Retinal pigment epithelial cell (primary cell): ENCODE measurements at places on chromosomes 11 and 22.

DNA sequence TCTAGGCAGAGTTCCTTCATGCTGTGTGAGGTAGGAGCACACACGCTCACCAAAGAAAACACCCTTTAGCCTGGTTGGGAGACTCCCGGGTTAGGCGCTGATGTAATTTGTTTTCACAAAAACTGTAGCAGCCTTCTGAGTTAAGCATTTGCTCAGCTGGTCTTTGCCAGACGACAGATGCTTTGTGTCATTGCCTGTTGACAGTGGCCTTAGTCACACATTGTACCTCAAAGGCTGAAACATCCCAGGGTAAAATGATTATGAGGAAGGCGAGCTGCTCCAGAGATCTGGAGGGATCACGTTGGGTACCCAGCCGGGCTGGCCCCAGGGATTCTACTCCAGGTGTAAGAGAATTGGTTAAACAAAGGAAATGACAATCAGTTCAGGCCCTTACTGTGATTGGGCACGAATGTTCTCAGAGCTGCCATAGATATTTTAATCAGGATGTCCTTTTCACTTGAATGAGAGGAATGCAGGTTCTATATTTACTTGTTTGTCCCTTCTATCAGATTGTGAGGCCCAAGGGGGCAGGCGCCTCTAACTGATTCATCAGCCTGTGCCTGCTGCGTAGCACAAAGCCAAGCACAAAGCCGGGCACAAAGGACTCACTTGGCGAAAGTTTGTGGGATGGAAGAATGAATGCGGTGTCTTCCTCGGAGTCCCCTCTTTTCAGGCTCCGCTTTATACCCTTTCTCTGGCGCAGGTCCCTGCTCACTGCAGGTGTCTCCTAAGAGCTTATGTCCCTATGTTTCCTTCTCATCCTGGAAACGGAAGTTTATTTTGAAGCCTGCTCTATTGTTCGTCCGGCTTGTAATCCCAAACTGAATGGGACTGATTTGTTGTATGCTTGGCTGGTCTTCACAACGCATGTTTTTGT lies 47.1 kb downstream of the ADM start:
- DNase-seq = no peak

DNA sequence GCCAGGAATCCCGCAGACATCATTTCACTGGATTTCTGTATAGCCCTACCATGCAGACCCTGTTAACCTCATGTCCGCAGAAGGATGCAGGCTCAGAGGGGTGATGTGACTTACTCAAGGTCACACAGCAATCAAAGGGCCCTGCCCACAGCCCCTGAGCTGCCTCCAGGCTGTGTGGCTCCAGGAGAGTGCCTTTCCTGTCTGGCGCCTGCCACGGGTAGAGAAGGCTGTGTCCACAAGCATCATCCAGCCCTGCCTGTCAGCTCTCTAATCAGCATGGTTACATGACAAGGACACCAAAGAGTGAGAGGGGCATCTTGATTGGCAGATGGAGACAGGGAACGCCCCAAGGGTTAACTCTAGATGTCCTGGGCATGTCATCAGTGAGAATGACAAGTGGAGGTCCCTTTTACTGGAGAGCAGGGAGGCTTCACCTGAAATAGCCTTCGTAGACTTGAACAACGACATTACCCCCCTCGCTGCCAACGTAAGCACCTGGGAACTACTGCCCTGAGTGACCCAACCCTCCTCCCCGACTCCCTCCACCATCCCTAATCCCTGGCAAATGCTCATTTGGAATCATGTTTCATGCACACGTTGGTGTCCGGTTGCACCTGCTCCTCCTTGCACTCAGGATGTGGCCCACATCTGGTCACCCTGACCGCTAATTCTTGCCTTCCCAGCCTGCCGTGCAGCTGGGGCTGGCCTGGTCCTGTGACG lies 6.9 kb downstream of the FGF19 start:
- DNase-seq = no peak

DNA sequence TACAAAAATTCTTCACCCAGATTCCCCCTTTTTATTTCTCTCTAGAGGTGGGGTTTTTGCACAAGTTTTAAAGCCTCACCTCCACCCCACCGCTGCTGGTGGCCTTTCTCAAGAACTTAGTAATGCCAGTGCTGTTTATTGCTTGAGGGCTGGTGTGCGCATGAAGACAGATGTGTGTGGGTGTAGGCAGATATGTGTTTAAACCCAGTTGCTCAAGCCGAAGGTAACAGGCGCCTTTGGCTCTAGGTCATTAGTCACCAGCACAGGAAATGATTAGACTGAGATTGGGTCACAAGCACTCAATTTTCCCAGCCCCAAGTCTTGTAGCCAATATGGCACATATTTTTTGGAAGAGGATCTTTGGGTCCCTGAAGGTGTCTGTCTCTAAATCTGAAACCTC lies 2.7 kb upstream of the CLMP start:
- no peak for DNase-seq

GRCh38 chr22:42801252-42802080 lies 55.6 kb downstream of the ARFGAP3 start:
- no peak for DNase-seq

GRCh38 chr22:43106302-43106701 lies 4.2 kb upstream of the BIK start:
- no peak for DNase-seq

DNA sequence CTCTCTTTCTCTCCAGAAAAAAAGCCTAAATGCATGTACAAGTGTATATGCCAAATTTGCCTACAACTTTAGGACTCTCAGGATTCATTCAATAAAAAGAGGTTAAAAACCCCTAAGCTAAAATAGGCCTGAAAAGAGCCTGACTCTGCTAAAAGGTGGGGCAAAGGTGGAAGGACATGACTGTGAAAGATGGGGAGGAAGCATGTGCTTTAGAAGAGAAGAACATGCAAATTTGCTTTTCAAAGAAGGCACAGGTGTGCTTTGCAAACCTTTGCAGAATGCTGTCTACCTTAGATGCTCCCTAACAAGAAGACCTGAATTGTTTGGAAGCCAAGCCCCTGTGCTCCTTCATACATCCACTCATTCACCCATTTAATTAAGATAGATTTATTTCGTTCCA lies 87.4 kb downstream of the GRIA4 start:
- no peak for DNase-seq

DNA sequence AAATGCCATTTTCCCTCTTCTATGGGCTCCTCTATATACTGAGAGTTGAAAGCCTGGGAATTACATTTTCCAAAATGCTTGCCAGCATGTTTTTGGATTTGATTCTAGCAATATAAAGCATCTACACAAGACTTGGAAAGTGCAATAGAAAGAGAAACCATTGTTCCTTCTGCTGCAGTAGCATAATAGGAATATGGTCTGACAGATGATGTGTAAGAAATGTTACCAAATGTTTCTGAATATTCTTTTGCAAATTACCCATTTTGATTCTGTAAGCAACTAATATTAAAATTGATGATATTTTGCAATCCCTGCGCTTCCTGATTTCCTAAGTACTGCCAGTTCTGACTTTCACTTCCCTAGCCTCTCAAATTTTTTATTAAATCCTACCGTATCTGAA lies 61.6 kb downstream of the CASP12 start:
- DNase-seq = no peak

- no peak for DNase-seq
These were observed 52.8 kb downstream of the AHNAK start for GRCh38 chr11:62493801-62494200.

- DNase-seq = no peak
These were observed 5.1 kb upstream of the IGSF9B start for GRCh38 chr11:133961890-133962289.

DNA sequence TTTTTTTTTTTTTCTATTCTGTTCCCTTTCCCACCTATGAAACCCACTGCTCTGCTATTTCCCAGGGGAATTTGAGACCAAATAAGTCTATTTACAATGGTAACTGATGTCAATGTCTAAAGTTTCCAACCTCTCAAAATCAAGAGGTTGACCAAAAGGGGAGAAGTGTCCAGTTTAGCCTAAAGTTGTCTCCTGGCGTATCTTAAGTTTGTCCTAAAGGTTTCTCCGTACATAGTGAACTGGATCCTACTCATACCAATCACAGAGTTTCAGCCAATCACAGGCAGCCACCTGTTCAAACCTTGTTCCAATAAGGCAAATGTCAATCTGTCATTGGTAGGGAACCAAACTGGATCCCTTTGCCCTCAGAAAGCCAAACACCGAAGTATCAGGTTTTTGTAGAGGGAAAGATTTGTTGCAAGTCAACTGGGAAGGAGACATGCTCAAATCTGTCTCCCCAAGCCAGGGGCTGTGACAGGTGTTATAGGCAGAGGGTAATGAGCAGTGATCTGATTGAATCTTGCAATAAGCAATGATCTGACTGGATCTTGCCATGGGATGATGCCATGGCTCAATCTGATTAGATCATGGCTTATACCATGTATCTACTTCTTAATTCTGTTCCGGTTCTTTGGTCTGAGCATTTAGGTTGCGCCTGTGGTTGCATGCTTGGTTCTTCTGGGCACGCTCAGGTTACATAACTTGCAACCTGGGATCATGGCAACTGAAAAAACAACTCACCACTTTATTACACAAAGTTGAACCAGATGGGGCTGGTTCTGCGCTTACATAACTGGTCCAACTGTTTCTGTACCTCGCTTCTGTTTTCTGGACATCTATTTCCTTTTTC lies 1.1 kb upstream of the VPS37C start:
- DNase-seq = peak; percentile 40

GRCh38 chr11:13332124-13332523 lies 54.5 kb downstream of the BMAL1 start:
- no peak for DNase-seq

GRCh38 chr11:6841694-6842093 lies 3.8 kb upstream of the OR10A5 start:
- DNase-seq = no peak
